ENCODE measurements at places on chromosomes 3 and 15.

DNA sequence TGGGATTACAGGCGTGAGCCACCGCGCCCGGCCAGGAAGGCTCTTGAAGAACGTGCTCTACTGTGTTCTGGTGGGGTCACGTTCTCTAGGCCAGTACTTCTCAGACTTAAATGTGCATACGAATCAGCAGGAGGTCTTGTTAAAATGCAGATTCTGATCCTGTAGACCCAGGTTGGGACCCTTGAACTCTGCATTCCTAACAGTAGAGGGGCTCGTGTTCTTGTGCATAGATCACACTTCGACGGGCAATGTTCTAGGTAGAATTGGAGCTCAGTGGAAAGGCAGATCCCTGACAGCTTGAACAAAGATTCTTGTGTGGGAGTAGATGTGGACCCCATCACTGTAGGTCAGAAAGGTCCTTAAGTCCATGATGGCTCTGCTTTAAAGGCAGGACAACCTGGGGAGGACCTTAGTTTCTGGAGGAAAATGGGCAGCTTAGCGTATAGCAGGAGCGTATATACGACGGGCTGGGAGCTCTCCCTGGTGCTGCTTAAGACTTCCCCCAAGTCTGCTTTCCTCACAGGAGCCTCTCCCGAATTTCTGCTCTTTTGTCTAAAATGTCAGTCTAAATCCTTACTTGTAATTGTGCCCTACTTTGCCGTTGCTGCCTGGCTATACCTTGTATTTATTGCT is 16.9 kb upstream of the FAM81A start:
- peak; percentile 53 for DNase-seq

- no peak for DNase-seq
Observed at GRCh38 chr3:115862849-115863248, 239.5 kb downstream of the GAP43 start.

DNA sequence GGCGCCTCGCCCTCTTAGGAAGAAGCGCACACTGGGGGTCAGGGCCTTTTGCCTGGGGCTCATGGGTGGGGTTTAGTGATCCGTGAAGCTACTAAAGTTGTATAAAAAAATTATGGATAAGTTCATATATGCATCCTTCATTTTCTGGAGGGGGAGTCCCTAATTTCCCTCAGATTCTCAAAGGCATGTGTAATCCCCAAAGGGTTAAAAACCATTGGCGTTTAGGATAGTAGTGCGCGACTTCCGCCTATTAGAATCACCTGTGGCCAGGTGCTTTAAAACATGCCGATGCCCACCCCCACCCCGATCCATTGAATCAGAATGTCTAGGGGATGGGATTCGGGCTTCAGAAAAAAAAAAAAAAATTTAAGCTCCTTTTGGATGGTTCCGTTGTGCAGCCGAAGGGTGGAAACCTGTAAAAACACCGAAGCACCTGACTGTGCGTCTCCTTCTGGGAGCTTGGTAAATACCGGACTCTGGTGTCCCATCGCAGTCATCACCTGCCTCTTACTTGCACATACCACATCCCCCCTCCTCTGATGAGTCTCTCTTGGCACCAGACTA is 570 bp downstream of the APH1B start:
- DNase-seq, result no peak

DNA sequence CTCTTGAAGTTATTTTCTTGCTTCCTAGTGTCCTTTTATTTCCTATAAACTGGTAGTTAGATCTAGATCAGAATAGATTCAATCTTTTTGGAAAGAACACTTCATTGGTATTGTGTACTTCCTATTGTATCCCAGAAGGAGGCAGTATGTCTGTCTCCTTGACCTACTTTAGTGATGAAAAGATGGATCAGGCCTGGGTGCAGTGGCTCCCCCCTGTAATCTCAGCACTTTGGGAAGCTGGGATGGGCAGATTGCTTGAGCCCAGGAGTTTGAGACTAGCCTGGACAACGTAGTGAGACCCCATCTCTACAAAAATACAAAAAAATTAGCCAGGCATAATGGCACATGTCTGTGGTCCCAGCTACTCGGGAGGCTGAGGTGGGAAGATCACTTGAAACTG is 12.0 kb downstream of the BSN start:
- DNase-seq, result peak; percentile 29

- DNase-seq, result no peak
Observed at GRCh38 chr3:66592927-66593625, 92.3 kb upstream of the LRIG1 start.

DNA sequence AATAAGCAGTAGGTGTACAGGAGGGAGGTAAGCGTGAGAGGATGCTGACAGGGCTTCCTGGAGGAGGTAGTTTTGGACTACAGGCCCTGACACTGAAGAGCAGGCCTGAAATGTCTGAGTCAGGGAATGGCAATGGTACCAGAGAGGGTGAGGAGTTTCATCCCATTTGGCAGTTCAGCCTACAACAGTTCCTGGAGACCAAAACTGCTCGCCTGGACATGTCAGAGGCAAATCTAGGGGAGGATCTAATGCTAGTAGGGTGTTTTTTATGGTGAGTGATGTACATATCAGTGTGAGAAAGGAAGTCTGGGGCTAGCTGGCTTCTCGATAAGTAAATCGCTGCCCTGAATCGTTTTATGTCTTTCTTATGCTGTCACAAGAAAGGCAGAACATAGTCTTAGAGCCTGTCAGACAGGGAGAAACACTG is 13.8 kb upstream of the TNFSF10 start:
- DNase-seq, result no peak

- DNase-seq, result peak; percentile 74
Observed at GRCh38 chr15:66931768-66932633, 133.4 kb upstream of the SMAD3 start.

DNA sequence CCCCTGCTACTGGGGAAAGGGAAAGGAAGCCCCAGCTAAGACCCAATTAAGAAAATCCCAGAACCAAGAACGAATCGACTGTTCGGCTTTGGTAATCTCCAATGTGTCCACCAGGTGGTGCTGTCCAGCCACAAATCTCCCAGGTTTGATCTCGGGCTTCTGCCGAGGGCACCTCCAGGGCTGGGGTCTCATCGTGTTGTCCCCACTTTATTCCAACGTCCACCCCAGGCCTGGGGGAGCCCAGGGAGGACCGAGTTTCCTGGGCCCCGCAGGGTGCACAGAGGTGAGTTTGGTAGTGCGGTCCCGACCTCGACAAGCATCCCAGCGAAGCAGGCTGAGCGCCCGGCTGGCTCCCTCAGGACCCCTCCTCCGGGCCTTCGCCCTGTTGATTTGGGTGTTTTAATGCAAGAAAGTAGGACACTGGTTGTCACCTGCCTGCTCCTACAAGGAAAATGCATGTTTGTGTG is 185.1 kb downstream of the GOLGA6L6 start:
- DNase-seq, result no peak

GRCh38 chr3:154275965-154276364 is 48.3 kb downstream of the DHX36 start:
- no peak for DNase-seq

DNA sequence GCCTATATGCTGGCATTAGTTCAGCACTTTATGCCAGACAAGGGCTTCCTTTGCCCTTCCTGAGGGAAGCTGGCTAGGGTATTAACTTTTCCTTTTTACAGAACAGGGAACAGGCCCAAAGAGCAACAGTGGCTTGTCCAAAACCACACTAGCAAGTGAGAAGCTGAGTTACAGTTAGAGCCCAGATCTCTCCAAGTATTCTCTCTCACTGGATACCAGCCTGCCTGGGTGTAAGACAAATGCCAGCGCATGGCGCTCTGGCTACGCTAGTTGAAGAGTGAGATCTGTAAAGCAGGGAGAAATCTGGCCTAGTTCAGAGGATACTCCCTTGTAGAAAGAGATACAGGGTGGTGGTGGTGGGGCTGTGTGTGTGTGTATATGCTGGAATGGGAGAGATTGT is 38.4 kb downstream of the RAB11A start:
- DNase-seq, result no peak

- peak; percentile 66 for DNase-seq
Observed at GRCh38 chr3:159586571-159587202, 401.9 kb upstream of the IL12A start.

DNA sequence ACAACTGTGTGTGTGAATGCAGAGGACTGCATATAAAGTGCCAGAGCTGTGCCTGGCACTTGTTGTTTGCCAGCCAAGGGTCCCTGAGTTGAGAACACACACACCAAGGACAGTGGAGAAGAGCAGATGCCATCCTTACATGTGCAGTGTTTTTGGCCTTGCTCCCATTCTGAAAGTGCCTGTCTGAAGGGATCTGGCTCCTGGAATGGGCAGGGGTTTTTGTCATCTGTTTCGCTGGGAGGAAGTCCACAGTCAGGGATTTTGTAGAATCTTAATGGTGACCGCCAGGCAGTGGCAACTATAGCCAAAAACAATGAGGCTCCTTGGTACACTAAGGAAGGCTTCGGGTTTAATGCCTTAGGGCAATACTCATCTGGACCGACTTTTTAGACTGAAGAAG is 63.7 kb downstream of the DUT start:
- no peak for DNase-seq

- DNase-seq, result no peak
Observed at GRCh38 chr3:105829871-105830622, 38.8 kb downstream of the CBLB start.

DNA sequence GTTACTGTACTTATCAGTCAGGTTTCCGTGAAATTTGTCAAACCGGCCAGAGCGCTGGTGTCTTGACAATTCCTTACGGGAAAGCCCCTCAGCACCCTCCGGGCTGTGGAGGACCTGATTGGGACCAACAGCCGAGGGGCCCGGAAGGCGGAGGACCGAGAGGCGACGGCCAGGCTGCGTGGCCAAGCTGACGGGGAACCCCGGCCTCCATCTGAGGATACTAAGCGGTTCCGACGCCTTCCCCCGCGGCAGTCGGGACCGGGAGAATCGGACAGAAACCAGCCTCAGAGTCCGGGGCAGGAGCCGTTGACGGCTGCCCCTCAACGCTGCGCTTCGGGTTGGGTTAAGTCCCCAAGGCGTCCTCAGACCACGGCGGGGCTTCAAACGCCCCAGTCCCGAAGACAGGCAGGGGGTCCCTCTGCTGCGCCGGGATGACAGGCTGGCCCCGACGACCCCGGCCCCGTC is 499 bp downstream of the ALDH1A2 start:
- no peak for DNase-seq

- DNase-seq, result no peak
Observed at GRCh38 chr15:36755341-36756000, 176.0 kb downstream of the CDIN1 start.

GRCh38 chr15:93072011-93072410 is 17.0 kb downstream of the RGMA start:
- DNase-seq, result peak; percentile 71

- DNase-seq, result peak; percentile 97
Observed at GRCh38 chr3:160169139-160169976, 55.9 kb upstream of the C3orf80 start.

- DNase-seq, result no peak
Observed at GRCh38 chr15:98493966-98494511, 154.3 kb upstream of the IGF1R start.

DNA sequence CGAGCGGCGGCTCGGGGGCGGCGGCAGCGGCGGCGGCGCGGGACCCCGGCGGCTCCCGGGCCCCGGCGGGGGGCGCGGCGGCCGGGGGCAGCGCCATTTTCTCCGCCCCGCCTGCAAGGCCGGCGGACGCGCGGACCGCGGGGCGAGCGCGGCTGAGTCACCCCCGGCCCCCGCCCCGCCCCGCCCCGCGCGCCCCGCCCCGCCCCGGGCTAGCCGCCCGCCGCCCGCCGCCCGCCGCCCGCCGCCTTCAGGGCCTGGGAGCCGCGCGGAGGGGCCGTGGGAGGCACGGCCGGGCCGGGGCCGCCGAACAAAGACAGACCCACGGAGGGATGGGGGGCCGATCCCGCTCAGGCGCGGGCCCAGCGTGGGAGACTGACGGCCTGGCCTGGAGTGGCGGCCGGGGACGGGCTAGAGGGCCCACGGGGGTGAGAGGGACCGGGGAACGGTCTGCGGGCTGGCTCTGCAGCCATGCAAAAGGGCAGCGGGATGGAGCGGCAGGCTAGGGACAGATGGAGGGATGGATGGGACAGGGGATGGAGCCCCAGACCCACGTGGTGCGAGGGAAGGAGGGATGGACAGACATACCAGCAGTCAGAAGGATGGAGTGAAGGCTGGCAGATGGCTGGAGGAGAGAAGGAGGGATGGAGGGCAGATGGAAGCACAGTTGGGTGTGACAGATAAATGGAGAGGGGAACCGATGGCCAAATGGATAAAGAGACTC is at the start of gene EIF4E3:
Gene EIF4E3 (minus strand): TSS at position 132 of the 721 bp plus-strand sequence. CDS start 35 bp downstream, at position 97.
- DNase-seq, result peak; percentile 37

GRCh38 chr3:111801693-111802092 is 57.4 kb upstream of the PHLDB2 start:
- peak; percentile 67 for DNase-seq

DNA sequence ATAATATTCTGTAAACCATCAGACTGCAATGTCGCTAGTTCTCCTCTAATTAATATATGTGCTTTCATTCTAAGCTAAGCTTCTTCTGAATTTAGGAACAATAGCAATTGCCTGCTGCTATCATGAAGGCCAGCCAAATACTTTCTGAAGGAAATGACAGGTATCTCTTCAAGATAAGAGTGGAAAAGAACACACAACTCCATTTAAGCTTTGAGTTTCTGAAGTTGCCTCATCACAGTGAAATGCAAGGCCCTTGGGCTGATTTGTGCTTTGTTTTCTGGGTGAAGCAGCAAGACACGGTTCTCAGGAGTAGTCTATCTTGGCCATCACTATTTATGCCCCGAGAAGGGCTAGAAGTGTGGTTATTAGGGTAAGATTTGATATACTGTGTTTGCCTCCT is 6.2 kb downstream of the SLC7A14 start:
- DNase-seq, result no peak

- DNase-seq, result peak; percentile 77
Observed at GRCh38 chr3:155079746-155080487, at the start of gene MME. Gene MME, plus strand, starts transcription at chr3:155080319. Its CDS starts 3,849 bp downstream, at chr3:155084168.

DNA sequence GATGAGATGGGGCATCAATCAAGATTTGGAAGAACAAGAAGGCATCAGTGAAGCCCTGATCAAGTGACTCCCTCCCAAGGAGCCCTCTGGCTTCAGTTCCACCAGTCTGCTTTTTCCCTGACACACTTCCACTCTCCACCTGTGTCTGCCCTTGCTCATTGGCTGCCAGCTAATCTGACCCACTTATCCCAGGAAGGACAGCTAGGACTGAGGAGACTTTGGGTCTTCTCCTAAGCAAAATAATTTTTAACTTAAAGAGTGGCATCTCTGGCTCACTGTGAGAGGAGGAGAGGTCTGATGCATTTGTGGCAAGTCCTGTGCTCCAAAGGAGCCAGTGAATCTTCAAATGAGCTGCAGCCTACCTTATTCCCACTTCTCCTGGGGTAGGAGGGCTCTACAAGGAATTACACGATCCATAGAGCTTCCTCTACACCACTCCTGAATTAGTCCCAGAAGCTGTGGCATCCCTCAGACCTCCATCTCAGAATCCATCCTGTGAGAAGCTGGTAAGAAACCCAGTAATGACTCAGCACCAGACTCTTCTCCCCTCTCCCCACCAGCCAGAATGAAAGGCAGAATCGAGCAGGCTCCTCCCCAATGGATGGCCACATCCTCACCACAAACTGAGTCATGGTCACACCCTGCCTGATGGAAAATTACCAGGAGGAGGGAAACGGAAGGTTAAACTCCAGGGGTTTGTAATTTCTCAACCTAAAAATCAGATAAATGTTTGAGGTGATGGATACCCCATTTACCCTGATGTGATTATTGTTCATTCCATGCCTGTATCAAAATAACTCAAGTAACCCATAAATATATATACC is 6.3 kb upstream of the PKM start:
- DNase-seq, result peak; percentile 99

GRCh38 chr15:76328958-76329357 is 7.6 kb upstream of the ISL2 start:
- DNase-seq, result peak; percentile 59

GRCh38 chr15:48674876-48675275 is 29.4 kb upstream of the FBN1 start:
- peak; percentile 95 for DNase-seq
